Stimulated activated CD8-positive, alpha-beta memory T cell treated with anti-CD3 and anti-CD28 coated beads, Interleukin-12 subunit alpha, Interleukin-12 subunit beta, amount 100 ng/mL, for 1 hour (primary cell): ENCODE measurements at places on chromosomes 1 and 21.
A peak's percentile ranks its signal among the peaks of the same experiment; 100 is the strongest.

DNA sequence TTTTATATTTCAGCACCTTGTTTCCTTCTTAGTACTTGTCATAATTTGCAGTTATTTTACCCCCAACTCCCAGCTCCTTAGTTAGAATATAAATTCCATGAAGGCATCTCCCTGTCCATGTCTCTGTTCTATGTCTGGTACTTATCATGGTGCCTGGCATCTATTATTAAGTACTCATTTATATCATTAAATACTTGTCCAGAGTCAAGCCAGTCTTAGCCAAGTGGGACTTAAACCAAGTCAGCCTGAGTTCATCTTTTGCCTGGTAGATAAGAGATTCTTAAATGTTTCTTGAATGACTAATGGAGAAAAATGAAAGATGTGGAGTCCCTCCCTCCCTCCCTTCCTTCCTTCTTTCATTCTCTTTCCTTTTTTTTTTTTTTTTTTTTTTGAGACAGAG, 9.4 kb downstream of the SLC25A44 start:
- no peak for DNase-seq

GRCh38 chr1:23422941-23423340, 1.6 kb downstream of the TCEA3 start:
- DNase-seq: no peak

GRCh38 chr21:36188081-36188681, 31.6 kb downstream of the DOP1B start:
- no peak for DNase-seq

DNA sequence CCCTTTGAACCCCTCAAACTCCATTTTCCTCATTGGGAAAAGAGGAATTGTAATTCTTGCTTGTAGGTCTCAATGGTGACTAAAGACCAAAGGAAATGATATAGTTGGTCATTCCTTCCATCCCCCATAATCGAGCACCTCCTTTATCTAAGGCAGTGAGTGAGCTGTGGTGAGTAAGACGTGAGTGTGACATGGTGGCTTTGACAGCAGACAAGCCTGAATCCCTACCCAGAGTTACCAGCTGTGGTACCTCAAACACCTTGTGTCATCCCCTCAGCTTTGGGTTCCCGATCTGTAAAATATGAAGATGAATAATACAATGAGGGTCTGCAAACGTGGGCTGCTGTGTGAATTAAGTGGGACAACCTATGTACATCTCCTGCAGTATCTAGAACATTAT, 8.4 kb downstream of the TRAF5 start:
- no peak for DNase-seq

DNA sequence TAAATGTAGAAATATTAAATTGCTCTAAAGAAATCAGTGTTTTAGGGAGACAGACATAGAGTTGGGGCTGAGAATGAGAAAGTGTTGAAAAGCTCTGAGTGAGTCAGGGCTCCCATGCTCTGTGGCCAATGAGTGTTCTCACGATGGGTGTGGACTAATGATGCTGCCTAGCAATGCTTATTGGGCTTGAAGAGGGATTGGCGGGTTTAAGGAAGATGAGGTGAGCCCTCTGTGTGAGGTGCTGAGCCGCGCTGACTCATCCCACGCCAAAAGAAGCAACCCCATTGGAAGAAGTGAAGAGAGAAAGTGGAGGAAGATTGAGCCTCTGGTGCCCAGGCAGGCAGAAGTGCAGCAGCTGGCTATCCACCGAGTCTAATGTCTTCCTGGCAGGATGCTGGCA, 65.1 kb upstream of the DPT start:
- DNase-seq: no peak

GRCh38 chr1:154157520-154158306, 2.8 kb upstream of the NUP210L start:
- DNase-seq: peak; percentile 62

- DNase-seq: no peak
These were observed 567.3 kb upstream of the ADAMTS5 start for GRCh38 chr21:27534206-27534605.

- no peak for DNase-seq
These were observed 1.7 kb upstream of the GADD45A start for GRCh38 chr1:67683316-67683715.
